WTC11 (cell line): ENCODE measurements at places on chromosomes 4 and X.

GRCh38 chrX:101550362-101550750, at the start of gene ARMCX1:
Gene ARMCX1, plus strand, starts transcription at chrX:101550547. Its CDS starts 2,384 bp downstream, at chrX:101552931.
- DNase-seq, result peak; percentile 27

GRCh38 chrX:39592776-39593175, 505.0 kb downstream of the BCOR start:
- DNase-seq, result no peak

DNA sequence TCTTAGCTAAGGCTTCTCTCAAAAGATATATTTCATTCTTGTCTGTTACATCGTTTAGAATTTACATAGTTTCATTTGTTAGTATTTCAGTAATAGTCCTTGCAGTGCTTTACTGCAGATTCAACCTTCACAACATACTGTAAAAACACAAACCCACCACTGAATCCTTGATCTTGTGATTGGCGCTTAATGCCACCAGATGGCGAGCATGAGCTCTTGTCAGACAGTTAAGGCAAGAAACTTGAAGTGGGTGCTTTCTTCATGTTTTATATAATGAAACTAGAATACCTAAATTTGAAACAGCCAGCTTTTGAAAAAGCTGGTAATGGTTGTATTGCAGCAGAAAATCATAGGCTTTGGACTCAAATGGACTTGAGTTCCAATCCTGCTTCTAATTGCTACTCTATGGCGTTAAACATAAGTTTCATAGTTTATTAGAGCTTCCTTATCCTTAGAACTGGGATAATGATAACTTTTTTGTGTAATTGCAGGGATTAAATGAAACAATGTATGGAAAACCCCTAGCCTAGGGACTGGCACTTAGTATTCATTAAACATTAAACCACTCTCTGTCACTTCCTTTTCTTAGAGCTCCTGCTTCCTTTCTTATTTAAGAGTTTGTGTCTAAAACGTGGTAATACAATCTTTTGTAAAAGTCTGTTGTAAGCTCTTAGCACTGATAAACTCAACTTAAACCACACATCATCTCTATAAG, 95.1 kb downstream of the USP9X start:
- peak; percentile 14 for DNase-seq

- DNase-seq, result no peak
Observed at GRCh38 chr4:8366601-8367000, 73.9 kb downstream of the ACOX3 start.

DNA sequence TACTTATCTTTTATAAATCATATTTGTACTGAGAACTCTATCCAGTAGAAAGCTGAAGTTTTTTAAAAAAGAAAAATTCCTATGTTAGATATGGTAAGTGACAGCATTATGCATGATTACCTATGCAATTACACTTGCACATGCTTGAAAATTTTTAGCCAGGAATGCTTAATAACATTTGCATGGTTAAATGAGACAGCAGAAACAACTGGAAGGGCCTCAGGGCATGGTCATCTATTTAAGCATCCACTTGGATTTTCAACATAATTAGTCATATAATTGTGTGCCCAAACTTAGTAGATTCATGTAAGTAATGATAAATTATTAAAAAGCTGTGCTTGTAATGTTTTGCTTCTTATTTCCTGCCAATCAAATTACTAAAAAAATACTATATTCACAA, 151.9 kb downstream of the TTC29 start:
- no peak for DNase-seq

- DNase-seq, result no peak
Observed at GRCh38 chr4:145782756-145783155, 102.8 kb downstream of the C4orf51 start.

DNA sequence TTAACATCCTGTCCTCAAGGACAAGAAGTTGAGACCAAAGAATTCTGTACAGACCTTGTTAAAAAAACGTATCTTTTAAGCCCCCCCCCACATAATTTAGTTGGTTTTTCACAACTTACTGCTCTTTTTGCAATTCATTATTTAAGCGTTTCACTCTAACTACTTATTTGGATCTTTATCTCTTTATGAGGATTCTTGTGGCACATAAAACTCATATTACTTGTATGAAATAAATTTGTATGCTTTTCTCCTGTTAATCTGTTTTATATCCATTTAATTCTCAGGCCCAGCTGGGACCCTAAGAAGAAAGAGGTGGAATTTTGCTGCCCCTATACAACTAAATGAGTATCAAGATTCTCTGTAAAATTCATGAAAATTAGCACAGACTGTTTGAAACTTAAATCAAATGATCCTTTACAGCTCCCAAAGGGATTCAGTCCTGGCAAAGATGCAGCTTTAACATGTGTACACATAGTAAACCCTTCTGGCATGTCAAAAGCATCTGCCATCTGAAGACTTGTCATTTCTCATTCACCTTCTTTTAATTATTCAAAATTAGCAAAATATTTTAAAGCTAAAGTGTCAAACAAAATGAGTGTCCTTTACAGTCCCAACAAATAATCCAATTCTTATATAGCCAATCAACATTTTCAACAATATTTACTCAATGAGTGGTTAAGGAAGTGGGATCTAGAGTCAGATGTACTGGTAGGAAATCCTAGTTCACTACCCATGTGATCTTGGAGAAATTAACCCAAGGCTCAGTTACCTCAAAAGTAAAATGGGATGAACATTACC, 17.7 kb downstream of the ARAP2 start:
- DNase-seq, result no peak

DNA sequence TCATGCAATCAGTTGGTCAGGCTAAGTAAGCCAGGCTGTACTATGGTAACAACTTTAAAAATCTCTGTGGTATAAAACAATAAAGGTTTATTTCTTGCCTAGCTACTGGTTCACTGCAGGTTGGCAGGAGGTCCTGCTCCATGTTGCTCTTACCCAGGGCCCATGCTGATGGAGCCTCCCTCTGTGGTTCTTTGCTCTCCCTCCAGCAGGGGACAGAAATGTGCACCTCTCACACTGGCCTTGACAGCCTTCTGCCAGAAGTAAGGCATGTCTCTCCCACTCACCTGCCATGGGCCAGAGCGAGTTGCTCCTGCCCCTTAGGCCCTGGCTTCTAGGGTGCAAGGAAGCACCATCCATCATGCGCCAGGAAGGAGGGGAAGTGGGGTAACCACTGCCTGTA, 31.1 kb downstream of the CLDN22 start:
- DNase-seq, result no peak
